Renal cortical epithelial cell (primary cell): ENCODE measurements at places on chromosomes 2 and 18. TPM values are rescaled to one million over a fixed set of nuclear protein-coding genes. Genes with fewer than 3 reads are reported as not detected.
A peak's percentile ranks its signal among the peaks of the same experiment; 100 is the strongest.

IL37 gene
- not detected in 2 replicates for total RNA-seq

TMEM37 gene
- total RNA-seq: 0.69 and 11.4 TPM in 2 replicates

CHN1 gene
- 6.6 and 7.2 TPM in 2 replicates for total RNA-seq

TNFAIP6 gene
- 1.8 and 9.4 TPM in 2 replicates for total RNA-seq

ZNF236 gene
- total RNA-seq: 6.1 and 14.5 TPM in 2 replicates

TWIST2 gene
- total RNA-seq: 0.20 TPM in 1 of 2 replicates, not detected in the other

DNA sequence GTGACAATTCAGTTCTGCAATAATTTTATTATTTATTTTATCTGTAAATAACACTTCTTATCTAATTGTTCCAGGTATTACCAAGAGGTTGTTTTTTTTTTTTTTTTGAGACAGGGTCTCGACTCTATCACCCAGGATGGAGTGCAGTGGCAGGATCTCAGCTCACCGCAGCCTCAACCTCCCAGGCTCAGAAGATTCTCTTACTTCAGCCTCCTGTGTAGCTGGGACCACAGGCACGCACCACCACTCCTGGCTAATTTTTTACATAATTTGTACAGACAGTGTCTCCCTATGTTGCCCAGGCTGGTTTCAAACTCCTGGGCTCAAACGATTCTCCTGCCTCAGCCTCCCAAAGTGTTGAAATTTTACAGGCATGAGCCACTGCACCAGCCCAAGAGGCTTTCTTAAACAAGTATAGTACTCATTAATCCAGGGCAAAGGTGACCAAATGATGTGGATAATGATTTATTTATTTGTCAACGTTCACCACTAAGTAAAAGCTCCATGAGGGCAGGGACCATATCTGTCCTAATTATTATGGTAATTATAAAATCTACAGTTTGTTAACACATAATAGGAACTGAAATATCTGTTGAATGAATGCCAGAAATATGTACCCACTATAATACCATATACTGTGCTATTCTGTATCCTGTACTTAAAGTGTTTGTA is 12.0 kb downstream of the STK17B start:
- peak; percentile 62 for DNase-seq

GRCh38 chr2:56474412-56475158 is 290.8 kb downstream of the CCDC85A start:
- DNase-seq: peak; percentile 94

DNA sequence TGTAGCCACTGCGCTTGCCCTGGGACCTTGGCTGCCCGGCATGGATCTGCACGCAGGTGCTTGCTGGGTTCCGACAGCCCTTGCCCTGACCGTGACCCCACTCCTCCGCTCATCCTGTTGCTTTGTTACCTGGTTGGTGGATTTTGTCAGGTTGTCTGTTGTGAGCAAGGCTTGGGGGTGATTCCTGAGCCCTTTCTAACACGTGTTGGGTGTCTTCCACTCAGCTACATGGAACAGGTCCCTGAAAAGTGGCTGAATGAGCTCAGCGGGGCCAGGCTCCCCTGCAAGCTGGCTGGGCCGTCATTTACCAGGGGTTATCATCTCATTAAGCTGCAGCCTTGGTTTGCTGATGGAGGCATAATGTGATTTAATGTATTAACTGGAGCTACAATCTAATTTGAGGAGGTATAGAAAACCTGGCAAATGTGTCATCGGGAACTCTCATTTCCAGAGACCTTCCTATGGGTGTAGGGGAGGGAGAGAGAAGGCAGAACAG is 24.6 kb downstream of the RAMP1 start:
- DNase-seq: no peak

DNA sequence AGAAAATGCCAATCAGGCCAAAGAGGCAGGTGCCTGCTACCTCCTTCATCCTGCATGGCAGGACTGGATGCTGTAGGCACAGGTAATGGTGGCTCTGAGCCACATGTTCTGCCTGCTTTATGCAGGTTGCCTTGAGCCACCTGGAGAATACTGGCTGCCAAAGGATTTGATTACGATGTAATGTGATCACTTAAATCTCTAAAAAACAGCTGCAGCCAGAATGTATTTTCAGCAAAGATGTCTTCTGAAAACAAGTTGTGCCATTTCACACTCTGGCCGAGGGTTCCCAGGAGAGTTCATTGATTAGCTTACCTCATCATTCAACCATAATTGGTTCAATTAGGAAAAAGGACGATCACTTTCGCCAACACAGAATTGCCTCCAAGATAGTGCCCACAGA is 17.9 kb upstream of the MSGN1 start:
- DNase-seq: no peak

DNA sequence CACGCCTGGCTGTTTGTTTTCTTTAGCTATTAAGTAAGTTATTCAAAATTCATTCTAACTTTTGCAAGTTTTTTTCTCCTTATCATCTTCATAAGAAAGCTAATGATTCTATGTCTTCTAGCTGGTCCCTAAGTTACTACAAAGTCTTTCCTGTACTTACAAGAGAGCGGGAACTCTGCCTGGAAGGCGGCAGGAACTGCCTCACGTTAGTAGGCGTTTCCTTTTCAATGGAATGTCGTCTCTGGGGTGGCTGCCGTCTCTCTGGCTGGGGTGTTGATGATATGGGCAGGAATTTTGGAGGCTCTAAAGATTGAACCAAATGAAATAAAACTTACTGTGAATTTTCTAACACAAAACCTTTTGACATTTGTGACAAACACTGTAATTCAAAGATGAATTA is 55.5 kb downstream of the PRELID3A start:
- no peak for DNase-seq

- peak; percentile 94 for DNase-seq
Observed at GRCh38 chr18:9719421-9719981, 11.4 kb downstream of the RAB31 start.

- no peak for DNase-seq
Observed at GRCh38 chr2:165777522-165778186, 16.4 kb downstream of the GALNT3 start.

GRCh38 chr2:77142141-77142540 is 380.0 kb downstream of the LRRTM4 start:
- DNase-seq: no peak

- no peak for DNase-seq
Observed at GRCh38 chr2:39664888-39665591, 677 bp upstream of the TMEM178A start.

- no peak for DNase-seq
Observed at GRCh38 chr18:70301667-70302066, 12.8 kb downstream of the SOCS6 start.
